ENCODE measurements at places on chromosomes 3 and 15. TPM values are rescaled to one million over a fixed set of nuclear protein-coding genes. Genes with fewer than 3 reads are reported as not detected.

The CHCHD6 gene
- 42.9 TPM for polyA plus RNA-seq

The LRCH3 gene
- polyA plus RNA-seq, result 17.1 TPM

The DCLK3 gene
- polyA plus RNA-seq, result 0.40 TPM

The USF3 gene
- 11.7 TPM for polyA plus RNA-seq

The DLL4 gene
- polyA plus RNA-seq, result 0.64 TPM

DNA sequence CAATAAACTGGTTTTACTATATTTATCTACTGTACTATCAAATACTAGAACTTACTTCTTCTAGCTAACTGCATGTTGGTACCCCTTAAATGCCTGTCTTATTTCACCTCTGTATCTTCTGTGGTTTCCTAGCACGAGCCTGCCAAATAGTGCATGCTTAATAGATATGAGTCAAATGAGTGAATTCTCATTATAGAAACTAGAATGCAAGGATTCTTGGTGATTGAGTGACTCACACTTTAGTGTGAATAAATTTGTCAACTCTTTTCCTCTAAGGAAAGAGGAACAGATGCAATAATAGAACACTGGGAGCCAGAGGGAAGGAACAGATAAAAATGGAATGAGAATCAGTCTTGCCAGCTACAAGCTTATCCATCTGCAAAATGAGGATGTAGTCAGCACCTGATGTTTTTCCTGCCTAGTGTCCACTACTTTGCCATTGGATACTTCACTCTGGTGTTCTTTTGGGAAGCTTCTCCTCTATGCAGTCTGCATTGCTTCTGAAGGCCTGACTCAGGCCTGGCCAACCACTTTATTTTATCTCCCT is 189.1 kb upstream of the CADPS start:
- DNase-seq, result no peak

The GOLGA6B gene
- not detected for polyA plus RNA-seq

DNA sequence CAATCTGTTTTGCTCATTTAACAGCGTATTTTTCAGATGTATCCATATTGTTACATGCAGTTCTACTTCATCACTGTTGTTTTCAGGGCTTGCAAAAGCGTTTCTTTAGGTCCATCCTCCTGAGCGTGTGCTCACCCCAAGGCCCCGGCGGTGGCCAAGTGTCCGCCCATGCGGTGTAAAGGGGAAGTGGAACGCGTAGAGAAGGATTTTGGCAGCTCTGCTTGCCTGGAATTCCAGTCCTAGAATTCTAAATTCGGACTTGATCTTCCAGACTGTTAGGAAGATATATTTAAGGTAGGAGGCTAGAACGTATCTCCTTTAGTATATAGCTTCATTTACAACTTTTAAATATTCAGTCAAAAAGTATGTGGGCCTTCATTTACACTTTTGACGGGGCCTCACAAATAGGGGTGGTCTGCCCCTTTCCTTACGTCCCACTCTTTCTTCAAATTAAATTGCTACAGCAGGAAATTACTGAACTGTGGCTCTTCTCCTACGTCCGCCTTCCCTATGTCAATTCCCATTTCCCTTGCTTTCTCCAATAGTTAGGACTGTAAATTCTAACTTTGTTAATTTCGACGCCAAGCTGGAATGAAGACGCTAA is 609 bp upstream of the TBC1D23 start:
- peak; percentile 81 for DNase-seq

DNA sequence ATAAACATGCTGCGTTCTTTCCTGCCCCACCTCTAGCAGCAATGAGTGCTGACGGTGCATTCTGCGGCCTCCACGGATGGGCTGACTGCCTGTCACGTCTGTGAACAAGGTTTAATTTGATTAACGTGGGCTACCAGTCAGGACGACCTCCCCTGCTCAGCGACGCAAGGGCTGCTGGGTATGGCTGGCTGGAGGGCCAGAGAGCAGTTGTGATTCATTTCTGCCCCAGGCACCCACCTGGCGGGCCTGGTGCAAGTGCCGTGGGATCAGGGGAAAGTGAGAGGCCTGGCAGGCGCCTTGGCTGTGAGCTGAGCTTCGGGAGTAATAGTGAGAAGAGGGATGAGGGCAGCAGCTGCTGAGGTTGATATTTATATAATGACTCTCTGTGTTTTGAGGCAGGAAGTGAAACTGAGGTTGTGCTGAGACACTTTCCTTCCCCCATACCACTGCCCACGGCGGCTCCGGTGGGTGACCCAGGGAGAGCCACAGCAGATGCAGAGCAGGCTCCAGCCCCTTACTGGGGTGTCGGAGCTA is 190.4 kb upstream of the BCL6 start:
- DNase-seq, result no peak
